SK-N-MC (cell line): ENCODE measurements at places on chromosomes 3 and 15.

- DNase-seq: no peak
Observed at GRCh38 chr3:29203851-29204250, 77.0 kb upstream of the RBMS3 start.

- no peak for DNase-seq
Observed at GRCh38 chr3:31926543-31926942, 54.5 kb downstream of the OSBPL10 start.

- no peak for DNase-seq
Observed at GRCh38 chr15:68447209-68447608, 15.2 kb upstream of the ITGA11 start.

- DNase-seq: no peak
Observed at GRCh38 chr15:85407421-85408269, 27.2 kb downstream of the AKAP13 start.

DNA sequence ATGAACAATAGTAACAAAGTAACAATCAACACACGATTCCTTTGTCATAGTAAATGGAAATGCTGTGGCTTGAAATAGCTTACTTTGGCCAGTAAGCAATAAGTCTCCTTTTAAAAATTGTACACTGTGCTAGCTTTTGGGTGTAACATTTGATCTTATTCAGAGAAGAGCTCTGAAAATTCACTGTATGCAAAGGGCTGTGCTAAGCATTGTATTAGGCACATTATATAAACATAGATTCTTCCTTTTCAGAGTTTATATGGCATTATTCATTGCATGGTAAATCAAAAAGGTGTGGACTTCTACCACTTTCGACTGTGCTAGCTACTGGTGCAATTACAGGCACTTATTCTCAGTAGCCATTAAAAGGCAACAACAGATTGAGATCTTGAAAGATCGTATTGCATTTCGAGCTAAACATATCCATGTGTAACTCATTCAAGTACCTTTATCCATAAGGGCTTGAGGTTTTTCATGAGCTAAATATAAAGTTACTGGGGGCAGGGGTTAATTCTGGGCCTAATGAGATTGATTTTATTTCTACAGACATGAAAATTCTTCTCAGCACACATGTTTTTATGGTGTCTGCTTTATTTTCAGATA, 246.8 kb downstream of the NR1D2 start:
- DNase-seq: no peak

DNA sequence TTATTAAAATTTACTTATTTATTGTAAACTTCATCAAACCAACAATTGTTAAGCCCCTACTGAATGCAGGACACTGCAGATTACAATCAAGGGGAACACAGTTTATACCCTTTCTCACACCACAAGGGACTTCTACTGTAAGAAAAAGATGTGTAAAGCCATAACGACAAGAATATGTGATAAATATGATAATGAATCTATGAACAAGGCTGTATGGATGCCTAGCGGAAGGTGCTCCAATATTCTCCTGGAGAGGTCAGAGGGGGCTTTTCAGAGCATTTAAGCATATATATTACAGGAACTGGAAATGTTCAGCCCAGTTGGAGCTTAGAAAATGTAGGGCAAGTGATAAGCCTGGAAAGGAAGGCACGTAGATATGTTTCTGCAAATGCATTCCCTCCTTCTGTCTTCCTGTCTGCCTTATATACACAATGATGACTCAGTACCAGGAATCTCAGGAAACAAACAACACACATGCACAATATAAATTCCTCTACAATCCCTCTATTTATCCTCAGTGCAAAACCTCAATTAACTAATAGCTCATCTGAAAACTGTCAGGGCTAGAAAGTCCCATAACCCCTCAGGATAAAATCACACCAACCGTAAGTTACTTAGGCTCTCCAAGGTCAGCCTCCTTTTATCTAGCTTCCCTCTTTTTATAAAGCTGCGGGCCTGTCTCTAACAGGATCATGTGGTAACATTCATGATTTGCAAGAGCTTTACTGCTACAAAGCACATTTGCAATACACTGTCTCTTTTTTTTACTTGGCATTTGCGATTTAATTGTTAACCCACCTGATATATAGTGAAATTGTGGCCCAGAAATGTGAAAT, 393.1 kb downstream of the LPP start:
- DNase-seq: no peak

DNA sequence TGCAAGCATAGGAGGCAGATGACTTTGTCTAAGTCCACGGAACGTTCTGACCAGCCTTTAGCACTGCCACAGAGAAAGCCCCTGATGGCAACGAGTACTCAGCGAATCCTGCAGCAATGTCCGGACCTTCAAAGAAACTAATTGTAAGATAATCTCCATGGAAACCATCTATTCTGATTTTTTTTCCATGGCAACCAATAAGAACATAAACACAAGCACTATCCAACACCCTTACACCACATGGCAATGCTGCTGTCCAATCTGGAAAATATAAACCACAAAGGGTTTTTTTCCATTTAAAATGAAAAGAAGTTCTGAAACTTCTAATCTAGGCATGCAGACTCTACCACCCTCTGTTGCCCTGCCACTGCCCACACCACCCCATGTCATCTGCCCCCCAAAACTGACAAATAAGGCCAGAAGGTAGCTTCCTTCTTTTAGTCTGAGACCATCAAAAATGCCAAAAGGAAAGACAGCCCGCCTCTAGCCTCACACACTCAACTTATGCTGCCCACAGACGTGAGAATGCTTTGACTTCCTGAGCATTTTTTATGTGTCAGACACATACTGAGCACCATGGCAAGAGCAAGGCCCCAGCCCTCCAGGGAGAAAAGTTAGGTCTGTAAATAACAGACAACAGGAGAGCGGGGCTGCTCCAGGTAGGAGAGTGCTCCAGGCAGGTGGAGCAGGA, 44.5 kb downstream of the POC1A start:
- no peak for DNase-seq

DNA sequence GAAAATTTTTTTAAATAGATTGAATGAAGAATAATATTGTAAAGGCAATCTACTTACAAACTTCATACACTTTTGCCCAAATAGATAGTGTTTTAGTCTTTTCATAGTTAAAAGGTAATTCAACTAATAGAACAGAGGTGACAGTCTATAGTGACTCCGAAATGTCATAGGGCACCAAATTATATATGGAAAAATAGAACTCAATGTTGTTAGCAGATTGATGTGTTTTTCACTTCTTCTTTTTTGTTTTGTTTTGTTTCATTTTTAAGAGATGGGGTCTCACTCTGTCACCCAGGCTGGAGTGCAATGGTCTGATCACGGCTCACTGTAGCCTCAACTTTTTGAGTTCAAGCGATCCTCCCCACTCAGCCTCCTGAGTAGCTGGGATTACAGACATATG, 721 bp downstream of the CSTA start:
- DNase-seq: no peak

- DNase-seq: no peak
Observed at GRCh38 chr15:80679804-80680175, 15.3 kb upstream of the ABHD17C start.

GRCh38 chr15:95646484-95647273, 683.8 kb upstream of the NR2F2 start:
- no peak for DNase-seq

GRCh38 chr15:48325400-48325799, 5.8 kb upstream of the DUT start:
- no peak for DNase-seq

DNA sequence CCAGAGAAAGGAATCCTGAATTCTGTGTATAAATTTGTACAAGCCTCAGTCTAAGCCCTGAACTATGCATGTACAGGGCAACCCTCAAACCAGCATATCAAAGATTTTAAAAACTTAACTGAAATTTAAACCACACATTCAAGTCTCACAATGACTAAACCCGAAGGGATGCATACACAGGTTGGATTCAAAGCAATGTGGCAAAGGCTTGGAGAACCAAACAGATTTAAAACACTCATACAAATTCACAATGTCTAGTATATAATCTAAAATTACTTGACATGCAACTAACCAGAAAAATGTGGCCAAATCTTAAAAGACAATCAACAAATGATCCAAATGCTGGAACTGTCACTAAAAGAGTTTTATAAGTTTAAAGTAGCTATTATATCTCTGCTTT, 36.4 kb downstream of the CEP152 start:
- DNase-seq: no peak

- DNase-seq: no peak
Observed at GRCh38 chr3:187551416-187551815, 118.8 kb downstream of the SST start.

- no peak for DNase-seq
Observed at GRCh38 chr3:119560160-119560559, 746 bp upstream of the CD80 start.
